ENCODE measurements at places on chromosomes 7 and 10.

DNA sequence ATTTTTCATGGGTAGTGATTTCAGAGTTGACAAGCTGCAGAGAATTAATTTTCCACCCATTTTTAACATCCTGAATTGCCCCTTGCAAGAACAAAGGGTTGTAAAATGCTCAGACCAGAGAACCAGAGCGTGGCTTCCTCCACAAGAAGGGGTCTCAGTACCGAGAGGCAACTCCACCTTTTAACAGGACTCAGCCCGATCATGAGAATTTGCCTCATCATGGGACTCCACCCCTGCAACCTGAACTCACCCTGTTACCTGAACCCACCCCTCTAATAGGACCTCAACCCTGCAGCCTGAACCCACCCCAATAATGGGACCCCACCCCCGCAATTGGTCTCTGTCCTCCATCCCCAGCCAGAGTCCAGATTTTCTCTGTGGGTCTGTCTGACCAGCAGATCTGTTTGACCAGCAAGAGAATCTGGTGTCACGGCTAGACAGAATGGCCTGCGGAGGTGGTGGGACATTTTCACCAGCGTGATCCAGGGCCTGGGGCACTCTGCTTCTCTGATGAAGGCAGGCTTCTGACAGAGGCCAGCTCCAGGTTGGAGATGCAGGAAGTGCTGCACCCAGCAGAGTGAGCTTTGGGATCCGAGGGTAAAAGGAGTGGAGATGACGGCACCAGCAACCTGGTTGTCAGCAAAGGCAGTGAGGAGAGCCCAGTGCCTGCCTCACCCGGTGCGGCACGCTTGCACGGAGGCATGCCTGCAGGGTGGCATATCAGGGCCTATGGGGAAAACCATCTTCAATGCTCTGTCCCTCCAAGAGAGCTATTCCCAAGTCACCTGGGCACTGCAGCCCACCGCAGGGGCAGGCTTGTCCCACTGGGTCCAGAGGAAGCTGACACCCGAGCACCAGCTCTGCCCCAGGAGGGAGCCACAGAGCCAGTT, 136.6 kb downstream of the TCERG1L start:
- no peak for DNase-seq

GRCh38 chr10:117497736-117498135, 44.8 kb upstream of the EMX2 start:
- DNase-seq, result no peak

- no peak for DNase-seq
Measured at GRCh38 chr7:90409667-90410066, 6.4 kb downstream of the CLDN12 start.

DNA sequence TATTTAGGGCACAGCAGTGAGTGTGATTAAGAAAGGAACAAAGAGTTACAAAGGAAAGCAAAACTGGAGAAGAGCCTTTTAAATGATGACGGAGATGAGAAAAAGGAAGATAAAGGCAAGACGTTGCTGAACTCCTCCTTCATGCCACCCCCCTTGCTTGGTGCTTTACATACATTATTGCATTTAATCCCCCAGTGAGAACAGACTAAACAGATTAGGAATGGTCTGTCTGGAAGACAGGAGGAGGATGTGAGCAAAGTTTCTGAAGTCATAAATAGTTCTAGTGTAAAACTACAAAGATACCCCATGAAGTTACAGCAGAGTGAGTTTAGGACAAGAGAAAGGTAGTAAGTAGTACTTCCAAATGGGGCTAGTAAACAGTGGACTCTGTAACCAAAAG, 113.5 kb downstream of the PLCE1 start:
- DNase-seq, result no peak

DNA sequence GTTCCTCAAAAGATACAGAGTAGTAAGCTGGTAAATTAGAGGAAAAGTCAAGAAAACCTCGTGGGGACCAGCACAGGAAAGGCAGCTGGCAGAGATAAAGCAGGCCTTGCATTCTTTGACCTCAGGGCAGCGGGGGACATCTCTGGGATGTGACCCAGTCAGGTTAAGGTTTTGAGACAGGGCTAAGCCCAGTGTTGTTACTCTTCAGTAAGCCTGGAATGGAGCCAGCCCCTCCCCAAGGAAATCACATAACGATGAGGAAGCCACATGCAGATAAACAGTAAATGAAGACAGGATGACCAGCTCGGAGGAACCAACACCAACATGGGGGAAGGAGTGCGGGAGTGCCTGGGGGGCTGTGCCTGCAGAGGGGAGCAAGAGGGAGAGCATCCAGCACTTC, 99.6 kb downstream of the JAZF1 start:
- DNase-seq, result no peak

DNA sequence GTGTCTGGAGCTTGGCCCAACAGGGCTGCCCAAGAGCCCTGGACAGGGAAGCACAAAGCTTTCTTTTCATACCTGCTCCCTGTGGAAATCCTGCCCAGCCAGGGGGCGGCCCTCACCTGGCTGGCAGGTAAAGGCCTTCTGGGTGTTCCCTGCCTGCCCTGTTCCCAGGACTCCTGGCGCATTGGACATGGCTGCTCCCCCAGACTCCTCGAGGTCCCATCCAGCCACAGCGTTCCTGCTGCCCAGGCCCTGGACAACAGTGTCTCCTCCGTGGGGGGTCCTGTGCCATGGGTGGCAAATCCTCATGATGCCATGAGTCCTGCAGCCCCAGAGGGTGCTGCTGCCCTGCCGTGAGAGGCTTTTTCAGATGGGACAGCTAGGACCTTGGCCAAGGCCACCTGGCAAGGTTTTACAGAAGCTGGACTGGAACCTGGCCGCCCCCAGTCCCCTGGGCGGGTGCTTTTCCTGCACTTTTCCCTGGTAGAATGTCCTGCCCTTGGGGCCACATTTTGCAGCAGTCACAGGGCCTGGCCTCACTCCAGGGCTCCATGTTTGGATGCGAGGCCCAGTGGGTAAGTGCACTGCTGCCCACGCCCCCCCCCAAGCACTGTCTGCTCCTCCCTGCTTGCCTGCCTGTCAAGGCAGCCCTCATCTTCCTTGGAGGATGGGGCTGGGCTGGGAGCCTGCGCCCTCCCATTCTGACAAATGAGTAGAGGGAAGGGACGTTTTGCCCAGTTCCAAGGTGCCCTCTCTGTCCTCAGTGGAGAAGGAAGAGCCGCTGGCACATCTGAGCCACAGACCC, 60.7 kb downstream of the LHPP start:
- no peak for DNase-seq

Measured in substantia nigra (tissue), 51 donors.